Fibroblast of skin of left quadriceps (primary cell): ENCODE measurements at places on chromosomes 2 and 18.
A peak's percentile ranks its signal among the peaks of the same experiment; 100 is the strongest.

GRCh38 chr2:72583376-72583775, 242.5 kb downstream of the EXOC6B start:
- DNase-seq, result no peak

- DNase-seq, result no peak
Observed at GRCh38 chr18:3157606-3158005, 62.2 kb downstream of the MYOM1 start.

- DNase-seq, result no peak
Observed at GRCh38 chr2:23549821-23550530, 165.0 kb downstream of the KLHL29 start.

GRCh38 chr2:11753452-11753885, 7.0 kb downstream of the LPIN1 start:
- DNase-seq, result no peak

DNA sequence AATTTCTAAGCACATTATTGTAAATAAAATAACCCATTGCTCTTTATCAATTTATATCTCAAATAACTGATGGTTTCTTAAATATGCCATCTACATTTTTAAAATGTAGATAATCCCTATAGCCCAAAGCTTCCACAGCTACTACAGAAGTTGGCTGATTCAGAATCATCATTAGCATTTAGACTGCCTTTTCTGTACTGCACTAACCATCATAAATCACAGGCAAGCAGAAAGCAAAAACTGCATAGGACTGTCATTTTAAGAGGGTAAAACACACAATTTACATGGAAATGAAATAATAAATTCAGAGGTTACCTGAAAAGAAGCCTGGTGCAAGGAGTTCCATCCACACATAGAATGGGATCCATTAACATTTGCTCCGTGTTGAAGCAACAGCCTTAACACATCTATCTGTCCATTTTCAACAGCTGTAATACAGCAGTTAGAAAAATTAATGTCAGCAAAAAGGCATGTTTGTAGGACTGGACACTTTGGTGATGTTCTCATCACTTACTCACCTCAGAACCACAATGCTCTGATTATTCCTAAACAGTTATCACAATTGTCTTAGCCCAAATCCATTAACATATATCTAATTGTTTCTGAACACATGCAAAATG, 38.4 kb upstream of the CHAC2 start:
- no peak for DNase-seq

GRCh38 chr2:172582656-172583055, 26.8 kb downstream of the PDK1 start:
- DNase-seq, result no peak

GRCh38 chr18:12282442-12283039, 25.5 kb upstream of the TUBB6 start:
- DNase-seq, result peak; percentile 78

DNA sequence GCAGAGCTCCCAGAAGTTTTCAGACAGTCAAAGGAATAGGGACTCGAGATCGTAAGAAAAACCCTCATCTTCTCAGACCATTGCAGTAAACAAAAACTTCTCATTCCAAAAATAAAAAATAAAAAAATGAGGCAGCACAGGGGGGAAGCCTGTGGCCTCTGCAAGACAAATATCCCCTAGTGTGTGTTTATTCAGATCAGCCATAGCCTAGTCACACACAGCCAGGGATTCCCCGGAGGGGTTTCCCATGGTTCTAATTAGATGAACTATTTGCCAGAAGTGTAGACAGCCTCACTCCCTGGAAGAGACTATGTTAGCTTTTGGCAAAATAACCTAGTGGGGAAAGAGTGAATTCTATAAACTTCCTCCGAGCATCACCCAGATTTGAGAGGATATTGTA, 122.9 kb upstream of the KLF7 start:
- no peak for DNase-seq

DNA sequence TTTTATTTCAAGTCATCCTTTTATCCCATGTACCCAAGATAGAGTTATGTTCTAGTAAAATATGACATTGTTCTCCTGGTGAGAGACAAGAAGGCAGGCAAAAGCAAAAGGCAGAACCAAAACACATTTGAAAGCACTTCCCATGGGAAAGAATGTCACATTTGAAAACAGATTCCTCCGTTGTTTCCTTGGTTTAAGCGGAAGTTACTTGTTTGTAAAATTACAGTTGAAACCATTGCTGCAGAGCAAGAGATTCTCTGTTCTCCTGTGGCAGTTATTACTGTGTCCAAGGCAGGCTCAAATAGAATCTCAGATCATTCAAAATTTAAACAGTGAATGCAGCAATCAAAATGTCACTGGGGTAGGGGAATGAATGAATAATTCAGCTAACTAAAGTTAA, 149.6 kb downstream of the MTCL1 start:
- DNase-seq, result no peak

DNA sequence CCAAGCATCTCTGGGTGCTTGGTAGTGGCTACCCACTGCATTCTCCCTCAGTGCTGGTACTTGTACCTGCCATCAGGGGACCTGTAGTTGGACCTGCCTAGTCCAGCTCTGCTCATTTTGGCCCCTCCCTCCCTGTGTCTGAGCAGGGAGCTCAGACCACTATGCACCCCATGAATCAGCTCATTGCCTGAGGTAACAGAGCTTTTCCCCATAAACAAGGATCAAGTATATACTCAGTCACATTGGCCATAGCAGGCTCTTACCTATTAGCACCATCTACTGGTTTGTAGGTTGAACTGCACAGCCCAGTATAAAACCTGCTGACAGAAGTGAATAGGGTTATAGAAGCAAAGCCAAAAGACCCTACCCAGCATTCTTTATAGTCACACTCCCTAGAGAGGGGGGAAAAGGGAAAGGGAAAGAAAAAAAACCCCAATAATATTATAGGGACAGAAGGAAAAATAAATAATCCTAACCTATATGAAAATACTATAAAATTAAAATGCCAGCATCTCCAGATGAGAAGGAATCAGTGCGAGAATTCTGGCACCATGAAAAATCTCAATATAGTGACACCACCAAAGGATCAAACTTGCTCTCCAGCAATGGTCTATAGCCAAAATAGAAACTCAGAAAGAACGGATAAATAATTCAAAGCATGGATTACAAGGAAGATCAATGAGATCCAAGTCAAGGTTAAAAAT, 6.9 kb upstream of the FLACC1 start:
- no peak for DNase-seq

GRCh38 chr2:11988691-11989353, 242.4 kb downstream of the LPIN1 start:
- no peak for DNase-seq

DNA sequence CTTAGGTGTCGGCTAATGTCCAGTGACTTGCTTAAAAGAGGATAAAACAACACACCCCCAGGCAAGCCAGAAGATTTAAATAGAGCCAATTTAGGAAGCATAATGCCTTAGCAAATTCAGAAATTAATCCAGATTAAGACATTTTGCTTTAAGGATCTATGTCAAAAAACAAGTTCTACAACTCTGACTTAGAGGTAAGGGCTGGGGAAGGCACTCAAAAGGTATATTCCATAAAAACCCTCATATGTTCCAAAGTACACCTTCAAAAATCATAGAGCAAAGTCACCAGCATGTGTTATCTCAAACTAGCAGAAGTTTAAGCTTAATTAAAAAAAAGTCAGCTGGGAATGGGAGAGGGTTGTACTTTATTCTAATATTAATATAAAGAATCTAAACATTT, 206.4 kb downstream of the NOL4 start:
- no peak for DNase-seq

- no peak for DNase-seq
Observed at GRCh38 chr2:49982871-49983270, 828.6 kb upstream of the FSHR start.

- DNase-seq, result no peak
Observed at GRCh38 chr2:82120654-82121053, 1816.1 kb upstream of the LRRTM1 start.

- DNase-seq, result no peak
Observed at GRCh38 chr2:174344716-174345461, 10.1 kb downstream of the SP9 start.

DNA sequence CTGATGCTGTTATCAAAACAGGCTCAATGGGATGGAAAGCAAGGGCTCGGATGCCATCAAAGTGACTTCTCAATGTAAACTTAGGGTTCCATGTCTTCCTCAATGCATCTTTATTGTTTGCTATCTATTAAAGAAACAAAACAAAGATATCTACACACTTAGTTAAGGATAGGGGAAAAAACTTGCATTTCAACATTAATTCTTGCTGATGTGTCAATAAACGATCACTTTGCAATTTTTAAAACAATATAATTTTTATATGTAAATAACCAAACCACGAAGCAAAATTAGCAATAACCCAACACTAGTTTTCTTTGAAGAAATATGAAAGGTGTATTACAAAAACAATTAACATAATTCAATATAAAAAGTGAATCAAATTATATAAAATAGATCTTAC, 96.7 kb downstream of the STRN start:
- DNase-seq, result no peak

DNA sequence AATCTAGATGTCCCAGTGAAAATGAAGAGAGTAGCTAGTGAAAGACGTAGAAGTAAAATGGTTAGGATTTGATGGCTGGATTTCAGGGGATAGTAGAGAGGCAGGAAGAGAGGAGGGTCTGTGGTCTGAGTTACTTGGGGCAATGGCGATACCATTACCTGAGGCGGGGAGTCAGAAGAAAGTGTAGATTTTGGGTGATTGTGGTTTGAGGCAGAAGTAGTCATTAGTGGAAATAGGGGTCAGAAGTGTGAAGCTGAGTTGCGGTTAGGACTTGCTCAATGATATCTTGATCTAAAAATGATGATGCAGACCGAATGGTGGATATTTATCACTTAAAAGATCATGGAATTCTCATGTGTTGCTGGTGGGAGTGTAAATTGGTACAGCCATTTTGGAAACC, 41.0 kb downstream of the CEP192 start:
- DNase-seq, result no peak

DNA sequence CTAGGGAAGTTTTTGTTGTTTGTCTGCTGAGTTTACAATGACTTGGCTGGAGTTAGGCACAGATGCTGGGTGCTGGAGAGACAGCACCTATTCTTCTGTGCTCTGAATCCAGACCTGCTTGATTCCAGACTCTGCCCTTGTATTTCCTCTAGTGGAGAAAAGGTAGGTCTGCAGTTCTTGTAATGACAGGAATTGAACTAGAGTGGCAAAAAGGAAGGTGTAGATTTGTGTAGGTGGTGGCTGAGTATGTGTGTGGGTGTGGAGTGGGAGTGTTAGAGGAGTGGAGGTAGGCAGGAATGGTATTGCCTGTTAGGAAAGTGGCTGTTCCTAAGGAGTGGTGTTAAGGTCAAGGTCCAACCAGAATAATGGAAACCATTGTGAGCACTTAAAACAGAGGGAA, 71.9 kb upstream of the LYPD6 start:
- DNase-seq, result no peak

DNA sequence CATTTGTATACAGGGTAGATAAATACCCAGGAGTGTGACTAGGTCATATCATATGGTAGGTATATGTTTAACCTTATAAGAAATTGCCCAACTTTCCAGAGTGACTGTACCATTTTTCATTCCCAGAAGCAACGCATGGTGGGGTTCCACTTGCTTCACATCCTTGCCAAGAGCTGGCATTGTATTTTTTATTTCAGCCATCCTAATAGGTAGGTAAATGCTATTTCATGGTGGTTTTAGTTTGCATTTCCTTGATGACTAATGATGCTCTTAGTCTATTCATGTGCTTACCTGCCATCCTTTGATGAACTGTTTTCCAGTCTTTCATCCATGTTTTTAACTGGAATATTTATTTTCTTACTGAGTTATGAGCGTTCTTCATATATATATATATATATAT, 51.9 kb downstream of the MAP4K3 start:
- no peak for DNase-seq

DNA sequence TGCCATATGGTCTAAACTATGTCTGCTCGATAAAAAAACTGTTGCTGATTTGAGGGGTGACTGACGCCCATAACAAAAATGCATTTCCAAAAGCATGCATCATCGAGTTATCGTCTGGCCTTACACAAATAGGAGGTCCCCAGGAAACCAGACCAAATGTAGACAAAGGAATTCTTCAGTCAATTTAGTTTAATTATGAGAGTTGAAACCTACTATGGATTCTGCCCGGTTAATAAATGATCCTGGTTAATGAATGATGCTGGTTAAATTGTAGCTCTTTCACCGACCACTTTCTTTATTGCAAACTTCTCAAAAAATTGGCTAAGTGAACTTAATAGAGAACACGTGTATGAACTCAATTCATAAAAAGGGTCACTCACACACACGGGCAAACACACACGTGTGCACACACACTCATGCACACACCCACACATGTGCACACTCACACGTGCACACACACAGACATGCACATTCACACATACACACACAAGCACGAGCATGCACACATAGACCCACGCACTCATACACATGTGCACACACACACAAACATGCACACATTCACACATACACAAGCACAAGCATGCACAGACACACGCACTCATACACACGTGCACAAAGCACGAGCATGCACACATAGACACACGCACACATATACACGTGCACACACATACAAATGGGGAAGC, 59.0 kb upstream of the SALL3 start:
- no peak for DNase-seq

DNA sequence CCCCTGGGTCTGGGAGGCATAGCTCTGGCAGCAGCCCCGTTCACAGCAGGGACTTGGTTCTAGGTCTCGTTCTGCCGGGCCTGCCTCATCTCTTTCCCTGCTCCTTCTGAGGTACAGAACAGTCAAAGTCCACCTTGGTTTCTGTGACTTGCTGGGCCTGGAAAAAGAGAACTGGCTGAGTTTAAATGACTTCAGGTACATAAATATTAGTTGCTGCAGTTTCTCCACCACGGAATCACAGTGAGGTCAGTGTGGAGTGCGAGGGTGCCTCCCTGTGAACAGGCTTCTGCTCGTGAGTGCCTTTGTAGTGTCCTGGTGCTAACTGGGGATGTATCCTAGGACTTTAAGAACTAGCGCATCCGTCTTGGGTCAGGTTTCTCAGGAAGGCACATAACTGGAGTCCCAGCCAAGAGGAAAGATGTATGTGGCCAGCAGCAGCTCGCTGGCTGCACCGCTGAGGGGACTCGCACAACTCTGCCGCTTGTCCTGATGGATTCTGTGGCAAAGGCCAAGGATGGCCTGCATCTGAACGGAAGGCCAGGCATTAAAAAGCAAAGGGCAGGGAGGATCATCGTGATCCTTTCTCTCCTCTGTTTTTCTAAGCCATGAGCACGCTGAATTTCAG, 188.6 kb downstream of the SH3RF3 start:
- no peak for DNase-seq

DNA sequence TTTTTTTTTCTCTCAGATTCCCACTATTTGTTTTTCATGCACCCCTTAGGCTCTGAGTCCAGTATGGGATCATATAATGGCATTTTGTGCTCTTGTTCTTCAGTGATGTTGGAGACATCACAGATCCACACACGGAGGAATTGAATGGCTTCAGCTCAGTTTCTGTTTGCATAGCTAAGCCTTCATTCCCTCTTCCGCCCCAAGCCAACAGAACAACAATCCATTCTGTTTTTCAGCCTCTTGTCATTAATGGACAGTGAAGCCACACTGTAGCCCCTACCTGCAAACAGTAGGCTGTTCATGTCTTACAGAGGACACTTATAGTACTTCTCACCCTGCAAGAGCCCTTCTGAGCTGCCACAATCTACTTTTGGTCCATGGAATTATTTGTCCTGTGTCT, 64.0 kb upstream of the ZSWIM2 start:
- no peak for DNase-seq
